ENCODE measurements at places on chromosomes 13 and 19. TPM values are rescaled to one million over a fixed set of nuclear protein-coding genes. Genes with fewer than 3 reads are reported as not detected.

DNA sequence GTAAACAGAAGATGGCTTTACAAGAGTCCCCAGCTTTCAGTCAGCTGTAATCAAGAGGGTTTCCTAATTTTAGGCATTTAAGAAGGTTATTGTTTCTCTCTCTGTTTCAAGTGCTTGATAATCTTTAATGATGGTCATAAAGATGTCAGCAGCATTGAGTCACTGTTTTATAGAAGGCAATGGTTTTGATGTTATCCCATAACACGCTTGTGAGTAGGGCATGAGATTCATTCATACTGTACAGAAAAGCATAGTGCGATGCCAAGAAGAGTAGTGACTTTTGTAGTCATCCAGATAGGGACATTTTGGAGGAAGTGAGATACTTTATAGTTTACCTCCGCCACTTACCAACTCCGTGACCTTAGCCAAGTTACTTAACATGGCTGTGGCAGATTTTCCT lies 364.2 kb upstream of the SLC10A2 start:
- no peak overlapping the region for H3K4me3 ChIP-seq
- no peaks in the 10 kb centered on the region for H3K27me3 ChIP-seq
- no peaks in the 10 kb centered on the region for H3K36me3 ChIP-seq
- H3K27ac ChIP-seq, result no peak overlapping the region

DNA sequence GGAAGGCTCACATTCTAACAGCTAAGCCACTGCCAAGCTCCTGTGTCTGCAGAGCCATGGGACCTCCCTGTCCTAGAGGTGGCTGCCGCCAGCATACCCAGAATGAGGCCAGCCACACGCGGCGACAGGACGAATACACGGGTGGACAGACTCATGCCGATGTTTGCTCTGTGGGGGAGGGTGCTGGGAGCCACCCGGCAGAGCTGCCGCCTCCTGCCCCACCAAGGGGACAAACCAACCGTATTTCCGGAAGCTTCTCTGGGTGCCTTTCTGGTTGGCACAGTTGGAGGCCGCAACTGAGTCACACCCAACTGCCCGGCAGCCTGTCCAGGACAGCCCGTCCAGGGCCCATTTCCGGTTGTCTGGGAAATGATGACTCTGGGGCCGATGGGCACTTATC lies 20.3 kb downstream of the C13orf46 start:
- H3K4me1 ChIP-seq, result no peaks in the 10 kb centered on the region
- no peak overlapping the region for H3K4me3 ChIP-seq
- no peaks in the 10 kb centered on the region for H3K27me3 ChIP-seq
- no peaks in the 10 kb centered on the region for H3K36me3 ChIP-seq
- DNase-seq, result no peak
- H3K27ac ChIP-seq, result no peak overlapping the region

- no peak overlapping the region for H3K4me3 ChIP-seq
- H3K27ac ChIP-seq, result no peak overlapping the region
- H3K4me1 ChIP-seq, result no peaks in the 10 kb centered on the region
- DNase-seq, result no peak
Observed at GRCh38 chr19:41774515-41774980, 19.2 kb downstream of the CEACAM6 start.

- H3K27ac ChIP-seq, result no peak overlapping the region
- H3K27me3 ChIP-seq, result peaks cover 78% of the 10 kb centered on the region
- H3K36me3 ChIP-seq, result no peaks in the 10 kb centered on the region
- DNase-seq, result no peak
Observed at GRCh38 chr13:97226788-97227627, 4.9 kb downstream of the MBNL2 start.

- H3K4me3 ChIP-seq, result peak overlapping the region; percentile 75
- H3K4me1 ChIP-seq, result no peaks in the 10 kb centered on the region
- H3K36me3 ChIP-seq, result peaks cover 16% of the 10 kb centered on the region
- no peaks in the 10 kb centered on the region for H3K27me3 ChIP-seq
Observed at GRCh38 chr19:15123900-15124299, 16.7 kb downstream of the SYDE1 start.

- no peak overlapping the region for H3K4me3 ChIP-seq
- no peaks in the 10 kb centered on the region for H3K27me3 ChIP-seq
- H3K36me3 ChIP-seq, result no peaks in the 10 kb centered on the region
- no peak overlapping the region for H3K27ac ChIP-seq
Observed at GRCh38 chr19:8393871-8394250, 3.7 kb downstream of the RAB11B start.

DNA sequence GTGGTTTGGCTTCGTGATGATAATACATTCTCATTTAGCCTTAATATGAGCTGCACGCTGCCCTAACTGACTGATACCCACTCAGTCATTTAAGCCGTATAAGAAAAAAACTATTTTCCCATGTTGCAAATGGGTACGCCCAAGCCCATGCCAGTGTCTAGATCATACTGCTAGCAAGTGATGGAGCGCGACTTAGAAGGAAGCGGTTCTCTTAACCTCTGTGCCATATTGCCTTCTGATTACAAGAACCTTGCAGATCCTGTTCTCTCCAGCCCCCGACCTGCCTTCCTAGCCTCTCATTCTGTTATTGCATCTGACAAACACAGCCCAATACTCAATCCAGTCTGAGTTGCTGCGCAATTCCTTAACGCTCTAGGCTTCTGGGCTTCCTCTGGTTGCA lies 603 bp downstream of the GPALPP1 start:
- peak overlapping the region; percentile 83 for H3K27ac ChIP-seq
- no peak for DNase-seq
- H3K4me3 ChIP-seq, result peak overlapping the region; percentile 95

- H3K36me3 ChIP-seq, result peaks cover 20% of the 10 kb centered on the region
- H3K4me1 ChIP-seq, result peaks cover 5% of the 10 kb centered on the region
- no peaks in the 10 kb centered on the region for H3K27me3 ChIP-seq
- H3K27ac ChIP-seq, result no peak overlapping the region
Observed at GRCh38 chr19:38395381-38396114, 7.1 kb downstream of the SPRED3 start.

DNA sequence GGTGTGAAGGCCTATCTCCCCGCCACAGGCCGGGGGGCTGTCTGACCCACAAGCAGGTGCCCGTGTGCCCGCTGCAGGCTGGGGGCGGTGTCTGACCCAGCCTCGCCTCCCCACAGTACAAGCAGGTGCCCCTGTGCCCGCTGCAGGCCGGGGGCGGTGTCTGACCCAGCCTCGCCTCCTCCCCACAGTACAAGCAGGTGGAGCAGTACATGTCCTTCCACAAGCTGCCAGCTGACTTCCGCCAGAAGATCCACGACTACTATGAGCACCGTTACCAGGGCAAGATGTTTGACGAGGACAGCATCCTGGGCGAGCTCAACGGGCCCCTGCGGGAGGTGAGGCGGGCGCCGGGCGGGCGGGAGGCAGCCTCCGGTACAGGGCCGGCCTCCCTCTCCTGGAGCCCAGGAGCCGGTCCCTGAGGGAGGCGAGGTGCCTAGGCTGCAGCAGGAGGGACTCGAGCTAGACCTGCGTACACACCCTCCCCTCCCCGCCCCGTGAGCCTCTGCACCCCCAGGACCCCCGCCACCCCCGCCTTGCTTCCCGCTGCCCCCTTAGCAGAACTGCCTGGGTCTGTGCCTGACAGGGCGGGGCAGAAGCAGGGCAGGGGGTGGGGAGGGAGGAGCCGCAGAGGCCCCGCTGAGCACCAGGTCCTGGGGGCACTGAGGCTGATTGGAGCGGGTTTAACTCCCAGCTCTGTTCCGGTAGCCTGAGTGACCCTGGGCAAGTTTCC lies 20.6 kb downstream of the HCN2 start:
- DNase-seq, result no peak
- H3K4me1 ChIP-seq, result no peaks in the 10 kb centered on the region
- H3K4me3 ChIP-seq, result no peak overlapping the region
- H3K36me3 ChIP-seq, result 0 out of 2 replicates have a peak, but pooled peaks cover 7% of the 10 kb centered on the region
- H3K27ac ChIP-seq, result no peak overlapping the region
- H3K27me3 ChIP-seq, result no peaks in the 10 kb centered on the region

DNA sequence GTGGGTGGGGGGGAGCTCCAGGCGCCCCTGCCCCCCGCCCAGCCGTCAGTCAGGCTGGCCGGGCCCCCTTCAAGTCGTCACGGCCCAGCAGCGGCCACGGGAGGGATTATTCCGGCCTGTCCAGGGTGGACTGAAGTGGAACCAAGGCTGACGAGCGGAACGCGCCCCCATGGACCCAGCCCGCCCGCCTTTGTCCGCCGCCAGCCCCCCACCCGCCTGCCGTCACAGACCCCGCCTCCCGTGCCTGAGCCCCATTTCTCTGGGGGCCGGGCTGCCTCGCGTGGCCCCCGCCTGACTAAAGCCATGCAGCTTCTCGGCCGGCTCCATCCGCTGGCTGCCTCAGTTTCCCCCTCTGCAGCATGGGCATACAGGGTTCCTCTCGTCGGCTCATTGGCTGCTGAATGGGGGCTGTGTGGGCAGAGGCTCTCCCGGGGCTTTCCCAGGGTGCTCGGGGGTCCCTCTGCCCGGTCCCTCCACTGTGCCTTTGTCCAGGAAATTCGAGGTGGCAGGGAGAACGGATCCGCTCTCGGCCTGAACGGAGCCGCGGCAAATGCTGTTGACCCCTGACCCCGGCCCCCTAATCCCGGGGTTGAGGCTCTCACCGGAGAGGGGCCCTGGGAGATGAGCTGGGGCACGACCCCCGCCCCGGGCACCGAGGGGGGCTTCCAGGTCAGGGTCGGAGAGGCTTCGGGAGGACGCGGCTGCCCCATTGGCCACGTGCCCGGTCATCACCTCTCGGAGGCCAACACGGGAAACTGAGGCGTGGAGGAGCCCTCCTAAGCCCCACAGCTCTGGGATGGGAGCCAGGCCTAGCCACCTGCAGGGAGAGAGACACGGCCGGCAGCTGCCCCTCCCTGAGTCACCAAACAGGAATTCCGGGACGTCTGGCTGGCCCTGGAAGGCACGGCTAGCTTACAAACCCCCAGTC lies 27.4 kb downstream of the EFNA2 start:
- no peak for DNase-seq
- no peaks in the 10 kb centered on the region for H3K27me3 ChIP-seq
- no peak overlapping the region for H3K4me3 ChIP-seq
- no peak overlapping the region for H3K27ac ChIP-seq

GRCh38 chr13:108120302-108120701 lies 95.0 kb downstream of the LIG4 start:
- no peaks in the 10 kb centered on the region for H3K27me3 ChIP-seq
- H3K4me3 ChIP-seq, result no peak overlapping the region
- no peaks in the 10 kb centered on the region for H3K4me1 ChIP-seq
- H3K36me3 ChIP-seq, result no peaks in the 10 kb centered on the region

GRCh38 chr13:98511435-98511834 lies 65.5 kb downstream of the STK24 start:
- DNase-seq, result no peak
- no peak overlapping the region for H3K27ac ChIP-seq
- peaks cover 19% of the 10 kb centered on the region for H3K4me1 ChIP-seq

DNA sequence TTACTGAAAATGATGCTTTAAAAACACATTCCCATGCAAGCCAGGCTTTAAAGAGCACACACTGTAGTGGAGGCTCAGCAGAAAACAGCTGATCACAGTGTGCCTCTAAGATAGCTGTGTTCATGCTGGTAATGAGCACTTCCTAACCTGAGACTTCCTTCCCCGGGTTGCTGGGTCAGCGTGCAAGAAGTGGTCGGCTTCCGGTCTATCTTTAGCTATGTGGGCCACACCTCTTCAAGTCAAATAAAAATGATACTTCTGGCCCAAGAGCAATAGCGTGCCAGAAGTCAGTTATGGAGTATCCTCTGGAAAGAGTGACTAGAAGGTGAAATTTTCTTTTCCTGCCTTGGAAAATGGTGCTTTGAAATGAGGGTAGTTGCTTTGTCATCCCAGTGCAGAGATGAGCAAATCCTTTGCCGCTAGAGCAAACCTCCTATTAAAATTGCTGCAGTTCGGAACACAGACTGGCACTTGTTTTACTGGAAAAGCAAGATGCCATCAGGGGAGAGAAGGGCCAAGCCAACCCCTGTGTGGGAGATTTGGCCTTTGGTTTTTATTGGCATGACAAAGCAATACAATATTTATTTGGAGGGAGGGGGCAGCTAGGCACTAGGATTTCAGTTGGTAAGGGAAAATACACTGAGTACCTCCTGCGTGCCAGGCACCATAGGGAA lies 64.2 kb downstream of the ARHGAP35 start:
- DNase-seq, result no peak
- no peaks in the 10 kb centered on the region for H3K27me3 ChIP-seq
- H3K27ac ChIP-seq, result 0 out of 2 replicates have a peak overlapping the region, but pooled peaks have one; percentile 19

DNA sequence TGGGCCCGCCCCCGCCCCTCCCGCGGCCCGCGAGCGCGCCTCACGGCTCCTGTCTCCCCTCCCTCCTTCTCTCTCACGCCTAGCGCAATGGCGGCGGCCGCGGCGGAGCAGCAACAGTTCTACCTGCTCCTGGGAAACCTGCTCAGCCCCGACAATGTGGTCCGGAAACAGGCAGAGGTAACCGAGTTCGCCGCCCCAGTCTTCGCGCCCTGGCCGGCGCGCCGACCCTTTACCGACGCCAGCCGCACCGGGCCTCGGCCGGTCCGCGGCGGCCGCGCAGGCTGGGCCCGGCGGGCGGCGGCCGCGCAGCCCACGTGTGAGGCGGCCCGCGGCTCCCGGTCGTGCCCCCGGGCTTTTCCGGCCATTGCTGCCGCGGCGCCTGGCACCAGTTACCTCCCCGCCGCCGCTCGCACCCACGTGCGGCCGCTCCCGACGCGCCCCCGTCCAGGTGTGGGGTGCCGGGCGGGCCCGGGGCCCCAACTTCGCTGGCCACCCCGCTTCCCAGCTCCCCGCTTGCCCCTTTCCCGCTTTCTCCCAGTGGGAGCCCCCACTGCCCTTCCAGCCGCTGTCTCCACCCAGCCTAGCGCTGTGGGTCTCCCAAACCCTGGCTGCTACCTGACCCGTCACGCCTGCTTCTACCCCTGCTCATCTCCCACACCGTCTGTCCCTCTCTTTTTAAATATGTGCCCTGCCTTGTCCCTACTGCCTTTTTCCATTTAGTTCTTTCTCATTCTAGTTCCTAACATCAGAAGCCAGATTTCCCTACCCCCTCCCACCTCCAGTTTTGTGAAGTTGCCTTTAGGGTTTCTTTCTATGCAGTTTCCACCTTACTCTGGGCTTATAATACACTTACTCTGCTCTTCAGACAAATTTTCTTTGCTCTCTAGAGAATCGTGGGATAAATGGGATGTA lies 23.4 kb downstream of the IPO5 start:
- H3K27me3 ChIP-seq, result no peaks in the 10 kb centered on the region
- peaks cover 19% of the 10 kb centered on the region for H3K36me3 ChIP-seq
- H3K4me3 ChIP-seq, result peak overlapping the region; percentile 86

GRCh38 chr19:13974073-13974472 lies 21.8 kb downstream of the DCAF15 start:
- peak overlapping the region; percentile 39 for H3K27ac ChIP-seq
- peaks cover 8% of the 10 kb centered on the region for H3K4me1 ChIP-seq
- DNase-seq, result peak; percentile 70
- H3K27me3 ChIP-seq, result no peaks in the 10 kb centered on the region

DNA sequence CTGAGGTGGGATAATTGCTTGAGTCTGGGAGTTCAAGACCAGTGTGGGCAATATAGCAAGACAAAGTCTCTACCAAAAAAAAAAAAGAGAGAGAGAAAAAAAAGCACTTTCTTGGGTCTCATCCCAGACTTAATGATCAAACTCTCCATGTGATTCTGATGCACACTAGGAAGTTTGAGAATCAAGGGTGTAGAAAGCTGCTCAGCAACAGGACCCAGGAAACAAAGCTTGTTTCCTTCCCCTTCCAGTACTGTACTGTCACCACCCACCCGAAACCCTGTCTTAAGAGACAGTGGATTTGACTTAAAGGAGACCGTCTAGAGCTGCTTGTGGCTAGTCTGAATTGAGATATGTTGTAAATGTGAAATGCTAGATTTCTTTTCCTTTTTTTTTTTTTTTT lies 5.8 kb downstream of the MISP3 start:
- peaks cover 5% of the 10 kb centered on the region for H3K4me1 ChIP-seq
- no peak for DNase-seq
- H3K4me3 ChIP-seq, result no peak overlapping the region
- no peaks in the 10 kb centered on the region for H3K36me3 ChIP-seq

Gene C19orf44
- 4.2 TPM for total RNA-seq

Gene SIGLEC9
- total RNA-seq, result not detected

Gene NLRP7
- 0.96 TPM for total RNA-seq

Gene PTGIR
- total RNA-seq, result not detected

Gene CYP2F1
- total RNA-seq, result 0.34 TPM

Gene DZIP1
- total RNA-seq, result 24.6 TPM

Gene CCNA1
- 4.0 TPM for total RNA-seq

Gene NMRK2
- 86.2 TPM for total RNA-seq

Gene HIPK4
- total RNA-seq, result 0.29 TPM
